ENCODE measurements at places on chromosomes 3 and 15.

GRCh38 chr15:68526784-68527183, 52.0 kb upstream of the CORO2B start:
- DNase-seq = no peak

DNA sequence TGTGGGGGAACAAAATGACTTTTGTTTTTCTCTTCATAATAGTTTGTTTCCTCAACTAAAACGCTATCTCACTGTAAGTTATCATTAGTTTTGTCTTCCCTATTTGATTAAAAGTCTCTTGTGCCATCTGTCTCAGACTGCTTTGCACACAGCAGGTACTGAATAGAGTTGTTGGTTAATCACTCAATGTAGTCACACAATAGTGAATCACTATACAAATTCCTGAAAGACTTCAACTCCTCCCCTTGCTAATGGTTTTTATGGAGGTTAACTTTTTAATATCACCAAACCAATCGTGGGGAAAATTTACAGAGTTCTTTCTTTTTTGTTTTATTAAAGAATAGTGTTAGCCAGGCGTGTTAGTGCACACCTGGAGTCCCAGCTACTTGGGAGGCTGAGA, 2.6 kb upstream of the NGLY1 start:
- DNase-seq = no peak

DNA sequence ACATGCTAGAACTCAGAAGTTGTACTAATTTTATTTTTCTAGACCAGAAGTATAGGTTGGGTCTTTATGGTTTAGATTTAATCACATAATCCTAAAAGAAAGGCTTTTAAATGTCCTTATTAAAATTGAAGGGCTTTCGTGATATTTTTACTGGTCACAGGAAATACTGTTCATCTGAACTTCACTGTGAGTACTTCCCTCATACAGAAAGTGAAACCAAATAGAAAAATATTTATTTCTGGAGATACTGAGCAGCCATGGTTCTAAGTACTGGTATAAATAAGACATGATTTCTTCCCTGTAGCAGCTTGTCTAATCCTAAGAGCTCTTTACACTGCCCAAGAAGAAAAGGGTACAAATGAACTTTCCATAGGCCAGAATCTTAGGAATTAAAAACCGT, 2.0 kb downstream of the SNRK start:
- peak; percentile 48 for DNase-seq

DNA sequence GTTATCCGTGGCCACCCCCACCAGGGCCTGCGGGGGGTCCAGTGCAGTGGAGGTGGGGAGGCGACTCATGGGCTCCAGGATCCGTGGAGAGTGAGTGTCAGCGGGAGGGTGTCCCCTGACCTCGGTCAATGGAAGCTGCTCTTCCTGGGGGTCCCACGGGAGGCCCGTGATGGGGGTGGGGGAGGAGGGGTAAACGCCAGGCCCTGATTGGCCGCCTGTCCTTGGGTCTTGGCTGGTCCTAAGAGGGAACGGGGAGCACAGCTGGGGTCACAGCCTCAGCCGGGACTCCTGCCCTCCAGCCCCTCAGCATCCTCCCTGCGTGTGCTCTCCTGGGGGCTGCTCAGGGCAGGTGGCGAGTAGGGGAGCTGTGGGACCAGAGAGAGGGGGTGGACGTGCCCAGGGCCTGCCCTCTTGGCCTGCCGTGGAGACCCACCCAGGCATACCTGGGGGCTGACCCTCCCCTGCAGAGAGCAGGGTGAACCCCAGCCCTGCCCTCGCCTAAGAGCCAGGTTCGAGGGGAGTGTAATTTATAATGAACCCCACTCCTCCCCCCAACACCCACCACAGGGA, 184.6 kb downstream of the GOLGA6L6 start:
- DNase-seq = no peak

- DNase-seq = peak; percentile 83
These were observed 45.2 kb downstream of the ATP2B2 start for GRCh38 chr3:10459954-10460754.

DNA sequence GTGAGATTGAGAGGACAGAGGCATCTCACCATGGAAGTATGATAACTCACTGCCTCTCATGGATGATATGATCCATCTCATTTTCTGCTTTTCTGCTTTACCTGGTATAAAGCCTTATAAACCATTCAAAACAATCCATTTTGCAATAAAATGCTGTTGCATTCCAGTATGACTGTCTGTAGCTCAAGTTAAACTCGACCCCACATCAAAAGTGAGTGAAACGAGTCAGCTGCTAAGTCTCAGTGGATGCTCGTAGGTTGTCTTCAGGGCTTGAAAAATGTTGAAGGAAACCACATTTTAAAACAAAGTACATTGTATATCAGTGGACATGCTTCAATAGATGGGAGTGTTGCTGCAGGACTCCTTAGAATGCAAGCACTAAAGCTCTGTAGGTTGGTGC, 839.0 kb downstream of the TUSC7 start:
- no peak for DNase-seq

GRCh38 chr3:35785234-35785888, 146.0 kb downstream of the ARPP21 start:
- DNase-seq = no peak

DNA sequence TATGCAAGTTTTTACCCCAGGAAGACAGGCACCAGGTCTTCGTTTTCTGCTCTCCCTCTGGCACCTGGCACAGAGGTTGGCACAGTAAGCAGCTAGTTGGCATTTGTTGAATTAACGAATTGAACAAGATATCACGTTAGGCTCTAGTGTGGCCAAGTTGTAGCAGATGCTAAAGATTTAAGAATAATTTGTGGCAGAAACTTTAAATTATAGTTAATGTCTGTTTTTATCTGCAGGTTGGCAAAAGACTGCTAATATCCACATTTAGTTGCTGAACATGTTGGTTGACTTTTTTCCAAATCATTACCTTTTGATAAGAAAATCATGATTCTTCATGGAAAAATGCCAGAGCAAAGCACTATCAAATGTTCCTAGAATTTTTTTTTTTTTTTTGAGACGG, 8.1 kb downstream of the CHRNA5 start:
- DNase-seq = no peak

DNA sequence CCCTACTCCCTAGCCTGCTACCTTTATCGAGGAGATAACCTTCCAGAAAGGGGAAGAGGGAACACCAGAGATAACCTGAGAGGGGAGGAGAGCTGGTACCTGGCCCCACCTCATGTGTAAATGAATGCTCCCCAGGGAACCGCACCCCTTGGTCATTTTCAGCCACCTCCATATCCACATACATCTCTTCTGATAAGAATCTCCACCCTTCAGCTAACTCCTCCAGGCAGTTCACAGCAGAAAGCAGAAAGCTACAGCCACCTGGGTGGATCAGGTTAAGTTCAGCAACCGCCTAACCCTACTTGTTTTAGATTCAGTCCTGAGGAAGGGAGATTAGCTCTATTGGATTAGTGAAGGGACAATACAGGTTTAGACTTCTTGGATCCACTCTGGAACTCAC, 38.0 kb upstream of the TIMP4 start:
- DNase-seq = no peak

DNA sequence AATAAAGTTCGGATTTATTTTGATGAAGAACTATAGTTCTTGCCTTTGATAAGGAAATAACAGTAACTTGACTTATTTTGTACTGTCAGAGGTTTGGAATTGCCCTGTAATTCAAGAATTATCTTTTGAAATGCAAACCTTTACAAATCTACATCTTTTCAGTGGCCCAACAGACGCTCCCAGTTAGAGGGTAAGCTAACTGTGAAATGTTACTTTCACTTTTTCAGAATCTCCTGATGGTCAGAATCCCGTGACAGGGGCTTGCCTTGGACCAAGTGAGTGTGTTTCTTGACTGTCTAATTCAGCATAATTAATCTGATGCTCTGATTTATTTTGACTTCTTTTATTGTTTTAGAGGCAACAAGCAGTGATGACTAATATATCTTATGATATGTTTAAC, 262.5 kb downstream of the PLOD2 start:
- DNase-seq = peak; percentile 13

- no peak for DNase-seq
These were observed 13.8 kb downstream of the DENND4A start for GRCh38 chr15:65778269-65778668.

DNA sequence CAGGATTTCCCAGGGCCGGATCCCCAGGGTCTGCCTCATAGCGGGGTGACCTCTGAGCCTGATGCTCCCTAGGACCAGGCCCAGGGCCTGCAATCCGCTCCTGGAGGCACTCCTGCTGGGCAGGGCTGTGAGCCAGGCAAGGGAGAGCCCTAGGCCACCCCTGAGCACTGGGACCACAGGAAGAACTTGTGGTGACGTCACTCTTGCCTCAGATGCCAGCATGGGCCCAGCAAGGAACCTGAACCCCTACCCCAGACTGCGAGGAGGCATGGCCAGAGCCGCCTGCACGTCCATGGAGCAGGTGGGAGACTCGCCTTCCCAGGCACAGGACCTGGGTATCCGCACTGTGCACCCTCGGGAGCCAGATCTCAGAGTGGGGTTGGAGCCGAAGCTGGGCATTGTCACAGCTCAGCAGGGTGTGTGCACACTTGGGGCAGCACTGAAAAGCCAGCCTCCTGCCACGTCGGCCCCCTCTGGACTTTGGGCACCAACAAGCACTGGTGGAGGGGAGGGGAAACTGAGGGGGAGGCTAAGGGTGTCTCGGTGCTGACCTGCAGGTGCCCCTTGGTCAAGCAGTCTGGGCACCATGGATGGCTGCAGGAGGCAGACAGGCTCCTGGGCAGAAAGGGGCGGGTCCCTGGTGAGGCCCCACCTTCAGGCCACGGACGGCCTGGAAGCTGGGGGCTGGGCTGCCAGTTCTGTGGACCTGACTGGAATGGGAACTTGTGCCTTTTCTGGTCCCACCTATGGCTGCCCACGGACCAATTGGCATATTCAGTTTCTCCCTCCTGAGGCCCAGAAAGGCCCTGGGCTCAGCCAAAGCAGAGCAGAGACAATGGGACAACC, 49.3 kb downstream of the SLC6A20 start:
- no peak for DNase-seq

DNA sequence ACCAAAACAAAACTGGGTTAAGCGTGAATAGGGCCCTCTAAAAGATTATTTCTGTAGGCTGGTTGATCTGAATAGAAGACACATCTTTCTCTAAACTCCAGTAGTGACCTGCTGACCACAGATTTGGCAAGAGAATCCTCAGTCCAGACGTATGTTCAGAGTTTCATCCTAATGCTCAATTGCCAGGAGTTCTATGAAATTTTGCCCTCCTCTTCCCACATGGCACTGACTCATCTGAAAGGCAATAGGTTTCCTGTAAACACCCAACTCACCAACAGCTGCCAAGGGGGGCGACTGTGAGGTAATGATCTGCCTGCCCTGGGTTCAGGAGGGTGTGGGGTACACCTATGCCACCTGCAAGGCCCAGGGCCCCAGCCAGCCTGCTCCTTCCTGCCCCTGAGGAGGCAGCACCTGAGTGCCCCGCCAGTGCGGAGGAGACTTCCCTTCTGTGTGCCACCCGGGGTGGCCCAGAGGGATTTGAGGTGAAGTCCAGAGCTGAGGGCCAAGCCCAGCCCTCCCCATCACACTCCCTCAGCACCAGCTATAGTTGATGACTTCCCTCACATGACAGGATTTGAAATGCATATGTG, 8.4 kb upstream of the PLA2G4D start:
- DNase-seq = peak; percentile 36

- peak; percentile 4 for DNase-seq
These were observed 603.6 kb downstream of the PLOD2 start for GRCh38 chr3:145557405-145557804.

GRCh38 chr3:126525091-126525852, 1.3 kb downstream of the CHST13 start:
- DNase-seq = no peak

DNA sequence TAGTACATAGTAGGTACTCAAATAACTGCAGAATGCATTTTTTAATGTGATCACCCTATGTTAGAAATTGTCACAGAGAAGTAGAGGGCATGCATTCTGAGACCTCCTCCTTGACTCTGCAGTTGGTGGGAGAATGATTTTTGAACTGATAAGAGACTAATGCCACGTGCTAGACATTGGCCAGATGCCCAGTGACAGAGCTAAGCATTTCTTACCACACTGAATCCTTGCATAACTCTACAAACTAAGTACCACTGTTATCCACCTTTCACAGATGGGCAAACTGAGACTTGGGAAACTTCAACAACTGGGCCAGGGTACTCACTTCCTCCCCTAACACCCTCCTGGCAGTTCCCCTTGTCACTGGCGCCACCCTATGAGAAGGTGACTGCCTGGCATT, 33.5 kb upstream of the SPATA12 start:
- peak; percentile 62 for DNase-seq

DNA sequence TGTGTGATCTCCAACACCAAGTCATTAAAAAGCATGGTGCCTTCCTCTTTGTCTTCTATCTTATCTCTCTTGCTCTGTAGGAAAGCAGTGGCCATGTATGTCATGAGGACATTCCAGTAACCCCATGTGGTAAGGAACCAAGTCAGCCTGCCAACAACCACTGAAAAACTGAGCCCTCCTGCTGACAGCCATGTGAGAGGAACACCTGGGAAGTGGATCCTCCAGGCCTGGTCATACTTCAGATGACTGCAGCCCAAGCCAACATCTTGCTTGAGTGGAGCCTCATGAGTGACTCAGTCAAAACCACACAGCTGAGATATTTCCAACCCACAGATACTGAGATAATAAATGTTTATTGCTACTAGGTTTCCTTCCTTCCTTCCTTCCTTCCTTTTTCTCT, 597.3 kb downstream of the ZIC1 start:
- peak; percentile 31 for DNase-seq

DNA sequence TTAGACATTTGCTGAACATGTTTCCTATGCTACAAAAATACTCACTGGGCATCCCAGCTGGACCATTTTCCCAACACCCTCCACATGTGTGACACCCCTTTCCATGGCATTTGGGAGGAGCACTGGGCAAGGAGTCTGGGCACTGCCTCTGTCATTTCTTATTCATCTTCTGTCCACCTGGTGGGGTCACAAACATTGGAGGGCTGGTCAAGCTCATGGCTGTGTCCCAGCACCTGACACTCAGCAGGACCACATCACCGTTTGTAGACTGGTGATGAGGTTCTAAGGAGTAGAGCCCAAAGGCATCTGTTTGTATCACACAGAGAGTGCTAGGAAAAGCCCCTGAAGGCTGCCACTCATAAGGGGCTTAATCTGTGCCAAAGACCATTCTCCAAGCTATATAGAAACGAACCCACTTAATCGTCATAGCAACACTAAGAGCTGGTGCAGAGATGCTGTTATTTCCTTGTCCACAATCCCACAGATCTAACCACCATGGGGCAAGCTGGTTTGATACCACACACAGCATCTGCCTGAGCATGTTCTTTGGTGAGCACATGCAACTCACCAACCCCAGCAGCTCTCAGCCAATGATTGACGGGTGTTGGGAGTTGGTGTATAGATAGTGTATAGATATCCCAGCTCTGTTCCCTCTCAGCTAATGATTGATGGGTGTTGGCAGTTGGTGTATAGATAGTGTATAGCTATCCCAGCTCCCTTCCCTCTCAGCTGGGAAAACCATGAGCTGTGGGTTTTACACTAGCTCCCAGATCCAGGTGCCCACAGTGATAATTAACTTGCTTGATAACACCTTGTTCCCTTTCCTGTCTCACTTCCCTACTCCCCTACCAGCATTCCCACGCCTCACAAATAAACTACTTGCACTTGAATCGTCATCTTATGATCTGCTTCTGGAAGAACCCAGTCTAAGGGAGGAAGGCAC, 42.7 kb upstream of the ATP2B2 start:
- DNase-seq = no peak

All from fibroblast of pulmonary artery (primary cell).